ENCODE measurements at places on chromosomes 4 and X. TPM values are rescaled to one million over a fixed set of nuclear protein-coding genes. Genes with fewer than 3 reads are reported as not detected.

DNA sequence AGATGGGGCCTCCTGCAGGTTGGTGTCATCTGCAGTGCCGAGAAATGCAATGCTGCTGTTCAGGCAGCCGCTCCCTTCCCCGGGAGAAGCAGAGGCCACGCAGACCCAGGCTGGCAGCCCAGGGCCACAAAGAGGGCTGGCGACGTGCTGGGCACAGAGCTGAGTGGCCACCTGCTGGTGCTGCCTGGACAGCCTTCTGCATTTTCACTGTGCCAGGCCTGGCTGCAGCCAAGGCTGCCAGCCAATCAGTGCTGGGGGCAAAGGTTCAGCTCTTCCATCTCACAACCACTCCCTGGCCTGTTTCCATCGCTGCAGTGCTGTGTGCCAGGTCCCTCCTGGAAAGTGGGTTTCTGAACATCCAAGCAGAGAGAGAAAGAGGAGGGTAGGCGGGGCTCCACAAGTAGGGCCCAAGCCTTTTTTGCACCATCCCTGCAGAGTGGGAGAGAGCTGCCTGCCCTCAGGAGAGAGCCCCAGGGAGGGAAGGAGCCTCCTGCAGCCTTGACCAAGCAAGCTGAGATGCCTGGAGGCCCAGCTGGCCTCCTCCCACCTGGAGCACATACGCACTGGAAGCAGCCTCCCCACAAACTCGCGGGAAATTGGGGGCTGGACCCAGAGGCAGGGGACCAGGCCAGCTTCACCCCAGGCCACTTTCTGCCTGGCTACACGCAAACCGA, 20.1 kb downstream of the ADRA2C start:
- DNase-seq, result no peak

GRCh38 chr4:100696531-100696930, 178.7 kb upstream of the EMCN start:
- DNase-seq, result no peak

The XK gene
- total RNA-seq, result 0.04 TPM

DNA sequence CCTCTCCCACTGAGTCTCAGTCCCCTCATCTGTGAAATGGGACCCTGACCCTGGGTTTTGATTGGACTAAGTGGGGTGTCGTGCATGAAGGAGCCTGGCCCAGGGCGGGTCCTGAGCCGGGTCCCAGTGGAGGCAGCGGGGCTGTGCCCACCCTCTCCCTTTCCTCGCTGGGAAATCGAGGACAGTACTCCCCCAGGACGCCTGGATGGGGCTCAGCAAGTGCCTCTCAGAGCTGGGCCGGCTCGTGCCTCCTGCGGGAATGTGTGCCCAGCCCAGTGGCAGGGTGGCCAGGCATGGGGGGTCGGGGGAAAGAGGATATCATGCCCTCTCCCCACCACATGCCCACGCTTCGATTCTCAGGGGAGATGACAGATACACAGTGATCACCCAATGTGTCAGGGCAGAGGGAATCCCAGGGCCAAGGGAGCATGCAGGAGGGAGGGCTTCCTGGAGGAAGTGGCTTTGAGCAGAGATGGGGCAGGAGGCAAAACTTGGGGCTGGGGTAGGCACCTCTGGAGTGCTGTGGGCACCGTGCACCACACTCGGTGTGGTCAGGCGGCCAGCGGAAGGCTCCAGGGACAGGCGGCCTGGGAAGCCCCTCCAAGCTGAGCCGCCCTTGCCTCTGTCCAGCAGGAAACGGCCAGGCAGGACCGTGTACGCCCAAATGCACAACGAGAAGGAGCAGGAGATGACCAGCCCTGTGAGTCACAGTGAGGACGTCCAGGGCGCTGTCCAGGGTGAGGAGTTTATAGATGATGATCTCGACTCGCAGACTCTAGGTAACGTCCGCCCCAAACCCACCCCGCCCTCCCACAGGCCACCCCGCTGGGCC, 203.0 kb downstream of the AFAP1 start:
- DNase-seq, result no peak
